Stimulated activated CD4-positive, alpha-beta T cell treated with anti-CD3 and anti-CD28 coated beads, Interleukin-12 subunit alpha, Interleukin-12 subunit beta, amount 100 ng/mL, for 24 hours (primary cell): ENCODE measurements at places on chromosomes 12 and 14.

GRCh38 chr12:122749569-122750332, 2.9 kb upstream of the DENR start:
- no peak for DNase-seq

DNA sequence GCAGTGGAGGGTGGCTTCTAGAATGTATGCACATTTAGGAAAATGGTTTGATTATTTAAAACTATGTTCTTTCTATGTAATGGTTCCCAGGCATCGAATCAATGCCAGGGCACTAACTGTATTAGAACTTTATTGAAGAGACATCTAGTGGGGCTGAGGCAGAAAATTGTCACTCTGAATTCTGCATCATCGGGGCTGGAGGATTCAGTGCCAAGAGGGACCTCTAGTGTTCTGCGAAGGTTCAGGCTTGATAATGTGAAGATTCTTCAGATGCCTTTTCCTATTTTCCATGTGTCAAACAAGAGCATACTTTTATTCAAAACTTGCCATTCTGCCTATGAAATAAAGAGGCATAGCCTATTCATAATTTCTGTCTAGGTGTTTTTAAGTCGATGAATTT, 146.3 kb downstream of the CAND1 start:
- no peak for DNase-seq

- no peak for DNase-seq
Observed at GRCh38 chr14:70934502-70935134, 27.4 kb downstream of the PCNX1 start.

DNA sequence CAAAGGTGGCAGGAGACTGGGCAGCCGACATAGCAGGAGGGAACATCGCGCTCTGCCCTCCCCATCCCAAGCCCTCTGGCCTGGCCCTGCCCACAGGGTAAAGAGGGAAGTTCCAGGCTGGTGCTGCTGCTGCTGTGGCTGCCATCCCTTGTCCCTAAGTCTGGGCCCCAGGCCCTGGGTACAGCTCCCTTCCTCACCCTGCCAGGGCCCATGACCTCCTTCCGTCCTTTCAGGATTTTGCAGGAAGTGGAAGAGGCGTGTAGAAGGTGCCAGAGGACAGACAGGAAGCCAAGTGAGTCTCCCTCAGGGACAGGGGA, 14.7 kb upstream of the NCOR2 start:
- no peak for DNase-seq

DNA sequence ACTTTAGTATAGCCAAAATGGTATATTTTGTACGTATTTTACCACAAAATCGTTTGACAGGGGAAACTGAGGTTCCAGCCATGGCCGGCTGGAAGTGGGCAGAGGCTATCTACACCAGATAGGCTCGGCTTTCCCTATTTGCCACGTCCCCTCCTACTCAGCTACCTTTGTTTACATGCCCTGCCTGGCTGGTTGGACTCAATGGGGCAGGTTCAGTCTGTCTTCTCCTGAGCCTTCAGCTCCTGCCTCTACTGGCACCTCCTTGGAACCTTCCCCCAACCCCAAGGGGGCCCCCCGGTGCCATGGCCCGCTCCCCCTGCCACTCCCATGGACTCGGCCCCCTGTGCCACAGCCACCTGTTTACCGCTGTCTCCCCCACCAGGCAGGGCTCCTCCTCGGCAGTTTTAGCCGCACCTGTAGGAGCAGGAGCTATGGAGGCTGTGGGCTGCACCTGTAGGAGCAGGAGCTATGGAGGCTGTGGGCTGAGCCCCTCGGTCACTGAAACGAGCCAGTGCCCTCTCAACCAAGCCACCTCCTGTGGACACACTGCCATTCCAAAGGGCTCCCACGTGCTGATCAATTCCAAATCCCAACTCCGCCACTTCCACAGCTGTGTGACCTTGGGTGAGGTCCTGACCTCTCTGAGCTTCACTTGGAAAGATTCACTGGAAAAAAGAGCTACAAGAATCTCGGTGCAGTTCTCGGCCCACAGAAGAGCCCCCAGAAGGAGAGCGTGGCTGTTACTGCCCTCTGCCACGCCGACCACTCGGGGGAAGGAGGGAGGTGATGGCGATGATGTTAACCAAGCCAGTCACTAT, 62.2 kb downstream of the NCOR2 start:
- no peak for DNase-seq

DNA sequence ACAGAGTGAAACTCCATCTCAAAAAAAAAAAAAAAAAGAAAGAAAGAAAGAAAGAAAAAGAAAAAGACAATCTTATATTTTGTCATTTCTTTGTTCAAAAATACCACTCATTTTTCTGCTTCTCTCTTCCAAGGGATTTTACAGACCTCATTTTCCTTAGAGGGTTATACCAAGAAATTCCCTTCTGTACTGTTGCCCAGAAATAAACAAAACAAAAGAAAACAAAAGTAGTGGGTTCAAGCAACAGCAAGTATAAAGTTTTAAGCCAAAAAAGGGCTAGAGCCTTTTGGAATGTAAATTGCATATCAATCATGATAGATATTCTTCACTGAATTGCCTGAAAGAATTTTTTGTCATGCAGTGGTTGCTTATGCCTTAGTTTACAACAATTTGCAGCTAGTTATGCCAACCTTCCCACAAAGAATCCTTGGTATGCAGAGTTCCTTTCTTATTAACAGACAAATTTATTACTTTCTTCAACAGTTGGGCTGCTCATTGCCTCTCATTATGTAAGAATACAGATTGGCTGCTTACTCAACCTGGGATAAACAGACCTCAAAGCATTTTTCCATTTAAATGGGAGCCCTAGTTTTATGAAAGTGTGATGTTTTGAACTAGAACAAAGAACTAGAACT, 129.1 kb upstream of the PPFIA2 start:
- no peak for DNase-seq

- DNase-seq, result no peak
Observed at GRCh38 chr12:122834104-122834920, 945 bp upstream of the HIP1R start.

GRCh38 chr14:71621276-71621675, 311.0 kb upstream of the RGS6 start:
- DNase-seq, result no peak

DNA sequence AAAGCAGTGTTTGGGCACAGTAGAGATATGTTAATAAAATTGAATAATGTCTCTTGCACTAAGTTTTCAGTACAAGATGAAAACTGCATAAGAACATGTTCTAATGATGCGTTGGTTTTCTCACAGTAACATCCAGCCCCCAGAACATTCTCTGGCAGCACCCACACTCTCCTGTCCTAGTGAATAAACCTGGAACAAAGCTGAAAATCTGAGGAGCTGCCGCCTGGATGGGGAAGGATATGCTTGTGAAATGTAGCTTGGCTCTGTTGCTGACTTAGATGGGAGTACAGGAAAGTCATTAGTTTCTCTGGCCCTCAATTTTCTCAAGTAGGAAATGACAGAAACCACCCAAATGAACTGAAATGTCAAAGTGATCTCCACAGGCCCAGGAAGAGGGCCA, 323.8 kb downstream of the APAF1 start:
- DNase-seq, result no peak

- no peak for DNase-seq
Observed at GRCh38 chr14:62462988-62463387, 582.3 kb downstream of the KCNH5 start.

DNA sequence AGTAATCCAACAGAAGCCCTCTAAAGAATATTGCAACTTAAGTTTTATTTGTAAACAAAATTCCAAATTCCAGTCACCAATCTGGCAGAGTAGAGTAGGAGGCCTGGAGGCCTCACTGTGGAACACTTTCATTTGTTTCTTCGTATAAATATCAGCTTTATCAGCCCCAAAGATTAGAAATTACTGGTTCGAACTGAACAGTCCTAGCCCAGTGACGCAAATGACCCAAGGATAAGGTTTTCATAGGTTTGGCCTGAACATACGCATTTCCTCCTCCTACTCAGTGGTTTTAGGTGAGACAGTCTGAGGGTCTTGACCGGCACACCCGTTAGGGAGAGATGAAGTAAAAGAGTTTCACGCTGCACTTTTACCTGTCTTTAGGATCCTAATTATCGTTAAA, 1.7 kb downstream of the CDC42BPB start:
- no peak for DNase-seq

- no peak for DNase-seq
Observed at GRCh38 chr12:42130672-42131402, 13.8 kb downstream of the GXYLT1 start.

- DNase-seq, result no peak
Observed at GRCh38 chr14:74400919-74401503, 25.0 kb downstream of the SYNDIG1L start.

GRCh38 chr14:54207476-54208462, 189.0 kb upstream of the CDKN3 start:
- DNase-seq, result no peak

DNA sequence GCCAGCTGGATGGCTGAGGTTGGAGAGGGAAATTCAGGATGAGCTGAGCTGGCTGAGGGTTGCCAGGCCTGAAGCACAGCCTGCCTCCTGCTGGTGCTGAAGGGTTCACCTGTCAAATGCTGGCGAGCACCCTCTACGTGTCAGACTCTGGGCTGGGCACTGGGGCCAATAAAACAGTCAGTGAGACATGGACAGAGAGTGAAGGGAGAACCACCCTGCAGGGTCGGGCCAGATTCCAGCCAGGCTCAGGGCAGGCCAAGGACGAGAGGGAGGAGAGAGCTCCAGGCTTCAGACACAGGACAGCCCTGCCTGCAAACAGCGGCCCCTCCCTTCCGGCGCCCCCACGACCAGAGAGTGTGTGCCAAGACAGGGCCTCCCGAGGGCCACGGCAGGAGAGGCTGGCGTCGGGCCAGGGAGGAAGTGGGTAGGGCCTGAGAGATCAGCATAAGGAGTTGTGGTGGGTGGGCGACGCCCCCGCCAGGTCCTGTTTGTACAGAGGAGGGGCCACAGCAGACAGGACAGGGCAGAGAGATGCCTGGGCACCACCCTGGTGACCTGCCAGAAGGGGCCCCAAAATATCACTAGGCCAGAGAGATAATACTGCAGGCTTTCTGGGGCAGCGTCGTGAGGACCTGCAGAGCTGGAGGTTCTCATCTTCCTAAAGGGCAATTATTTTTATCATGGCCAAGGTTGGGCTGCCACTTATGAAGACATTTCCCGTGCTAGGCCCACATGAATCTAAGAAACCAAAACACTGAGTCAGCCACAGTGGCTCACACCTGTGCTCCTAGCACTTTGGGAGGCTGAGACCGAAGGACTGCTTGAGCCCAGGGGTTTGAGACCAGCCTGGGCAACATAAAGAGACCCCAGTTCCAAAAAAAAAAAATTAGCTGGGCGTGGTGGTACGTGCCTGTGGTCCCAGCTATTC, 73.1 kb upstream of the GPR68 start:
- peak; percentile 75 for DNase-seq

GRCh38 chr14:68638141-68638999, 154.5 kb downstream of the ZFP36L1 start:
- no peak for DNase-seq

DNA sequence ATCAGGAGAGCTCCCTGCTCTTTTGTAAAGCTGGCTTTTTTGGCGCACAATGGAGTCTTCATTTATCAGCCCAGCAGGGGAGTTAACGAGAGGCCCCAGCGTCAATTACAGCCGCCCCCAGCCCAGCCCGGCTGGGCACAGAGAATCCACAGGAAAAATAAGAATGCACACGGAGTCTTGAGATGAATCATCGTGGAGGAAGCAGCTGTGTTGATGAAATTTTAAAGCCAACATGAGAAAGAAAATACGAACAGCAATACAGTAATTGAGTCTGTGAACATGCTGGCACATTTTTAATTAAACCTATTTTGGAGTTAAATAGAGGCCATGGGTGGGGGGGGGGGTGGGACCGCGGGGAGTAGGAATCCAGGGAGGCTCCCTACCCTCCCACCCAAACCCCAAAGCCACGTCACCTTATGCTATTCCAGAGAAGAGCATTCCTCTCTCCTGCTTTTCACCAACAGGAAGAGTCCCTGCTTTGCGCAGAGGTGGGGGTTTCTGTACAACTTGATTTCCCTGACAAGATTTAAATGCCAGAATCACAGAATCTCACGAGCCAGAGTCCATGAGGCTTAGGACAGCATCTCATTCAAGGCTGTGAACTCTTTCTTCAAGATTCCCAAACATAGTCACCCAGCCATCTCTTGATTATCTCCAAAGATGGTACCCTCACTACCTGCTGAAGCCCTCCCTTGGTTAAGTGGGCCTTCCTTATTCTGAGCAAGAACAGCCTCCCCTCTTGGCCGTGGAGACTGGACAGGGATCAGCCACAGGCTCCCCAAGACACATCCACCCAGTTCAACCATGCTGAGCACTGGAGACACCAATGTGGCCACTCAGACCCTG, 50.3 kb downstream of the CCNK start:
- DNase-seq, result no peak

- DNase-seq, result no peak
Observed at GRCh38 chr14:75274899-75275569, 3.6 kb upstream of the FOS start.

- DNase-seq, result no peak
Observed at GRCh38 chr12:77072833-77073495, 7.6 kb upstream of the E2F7 start.

GRCh38 chr12:119255314-119255713, 76.6 kb downstream of the HSPB8 start:
- DNase-seq, result no peak

DNA sequence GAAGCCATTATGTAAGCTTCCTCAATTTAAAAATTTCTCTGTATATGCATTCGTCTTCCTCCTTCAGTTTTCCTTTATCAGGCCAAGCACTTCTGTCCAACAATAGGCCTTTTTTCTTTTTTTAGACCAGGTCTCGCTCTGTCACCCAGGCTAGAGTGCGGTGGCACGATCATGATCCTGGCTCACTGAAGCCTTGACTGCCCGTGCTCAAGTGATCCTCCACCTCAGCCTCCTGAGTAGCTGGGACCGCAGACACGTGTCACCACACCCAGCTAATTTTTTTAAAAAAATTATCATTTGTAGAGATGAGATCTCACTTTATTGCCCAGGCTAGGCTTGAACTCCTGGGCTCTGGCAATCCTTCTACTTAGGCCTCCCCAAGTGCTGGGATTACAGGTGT, 25.8 kb downstream of the TAOK3 start:
- DNase-seq, result no peak

GRCh38 chr14:105420101-105420973, 710 bp downstream of the MTA1 start:
- DNase-seq, result no peak

DNA sequence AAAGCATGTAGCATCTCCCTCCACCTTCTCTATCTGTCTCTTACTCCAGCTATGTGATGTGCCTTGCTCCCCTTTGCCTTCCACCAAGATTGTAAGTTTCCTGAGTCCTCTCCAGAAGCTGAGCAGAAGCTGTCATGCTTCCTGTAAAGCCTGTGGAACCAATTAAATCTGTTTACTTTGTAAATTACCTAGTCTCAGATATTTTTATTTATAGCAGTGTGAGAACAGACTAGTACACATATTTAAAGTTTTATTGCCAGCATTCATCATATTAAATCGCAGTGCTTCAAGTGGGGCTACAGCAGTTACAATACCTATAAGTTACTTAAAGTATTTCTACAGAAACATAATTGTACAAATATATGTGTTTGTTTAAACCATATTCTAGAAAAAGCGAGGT, 973.1 kb downstream of the SLC16A7 start:
- no peak for DNase-seq

- no peak for DNase-seq
Observed at GRCh38 chr12:69719336-69720316, 19.0 kb upstream of the RAB3IP start.
